ENCODE measurements at places on chromosomes 5 and 9.

- no peak for DNase-seq
Observed at GRCh38 chr5:151208481-151208914, 15.4 kb downstream of the CCDC69 start.

DNA sequence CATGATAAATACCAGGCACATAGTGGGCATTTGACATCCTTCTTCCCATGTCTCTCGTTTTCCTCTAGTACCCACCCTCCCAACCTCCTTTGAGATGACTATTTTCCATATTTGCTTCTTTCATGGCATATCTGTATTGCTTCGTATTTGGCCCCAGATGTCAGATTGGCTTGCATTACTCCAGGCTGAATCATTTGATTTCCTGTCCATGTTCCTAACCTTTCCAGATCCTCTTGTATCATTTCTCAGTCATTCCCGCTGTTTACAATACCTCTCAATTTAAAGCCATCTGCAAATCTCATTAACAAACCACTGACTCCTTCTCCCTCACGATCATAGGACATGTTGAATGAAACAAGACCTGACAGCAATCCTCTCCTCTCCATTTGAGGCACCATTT, 19.9 kb downstream of the MTX3 start:
- no peak for DNase-seq

GRCh38 chr9:121735793-121736770, 84.6 kb downstream of the DAB2IP start:
- DNase-seq = no peak

- DNase-seq = peak; percentile 80
Observed at GRCh38 chr5:111550282-111551020, 38.1 kb upstream of the STARD4 start.

DNA sequence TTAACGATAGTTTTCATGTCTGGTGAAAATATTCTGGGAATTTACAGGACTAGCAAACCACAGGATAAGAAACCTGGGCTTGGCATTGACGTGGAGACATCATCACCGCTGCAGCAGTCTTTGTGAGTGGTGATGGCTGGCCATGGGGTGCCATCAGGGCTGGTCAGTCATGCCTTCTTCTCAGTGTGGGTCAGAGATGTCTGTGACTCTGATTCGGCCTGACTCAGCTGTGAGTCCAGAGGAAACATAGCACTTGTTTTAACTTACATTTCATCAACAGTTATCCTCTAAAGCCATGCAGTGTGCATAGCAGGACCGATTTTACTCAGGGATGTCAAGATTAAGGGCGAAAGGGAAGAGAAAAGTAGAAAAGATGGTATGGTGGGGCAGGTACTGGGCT, 33.2 kb upstream of the CYFIP2 start:
- DNase-seq = no peak

DNA sequence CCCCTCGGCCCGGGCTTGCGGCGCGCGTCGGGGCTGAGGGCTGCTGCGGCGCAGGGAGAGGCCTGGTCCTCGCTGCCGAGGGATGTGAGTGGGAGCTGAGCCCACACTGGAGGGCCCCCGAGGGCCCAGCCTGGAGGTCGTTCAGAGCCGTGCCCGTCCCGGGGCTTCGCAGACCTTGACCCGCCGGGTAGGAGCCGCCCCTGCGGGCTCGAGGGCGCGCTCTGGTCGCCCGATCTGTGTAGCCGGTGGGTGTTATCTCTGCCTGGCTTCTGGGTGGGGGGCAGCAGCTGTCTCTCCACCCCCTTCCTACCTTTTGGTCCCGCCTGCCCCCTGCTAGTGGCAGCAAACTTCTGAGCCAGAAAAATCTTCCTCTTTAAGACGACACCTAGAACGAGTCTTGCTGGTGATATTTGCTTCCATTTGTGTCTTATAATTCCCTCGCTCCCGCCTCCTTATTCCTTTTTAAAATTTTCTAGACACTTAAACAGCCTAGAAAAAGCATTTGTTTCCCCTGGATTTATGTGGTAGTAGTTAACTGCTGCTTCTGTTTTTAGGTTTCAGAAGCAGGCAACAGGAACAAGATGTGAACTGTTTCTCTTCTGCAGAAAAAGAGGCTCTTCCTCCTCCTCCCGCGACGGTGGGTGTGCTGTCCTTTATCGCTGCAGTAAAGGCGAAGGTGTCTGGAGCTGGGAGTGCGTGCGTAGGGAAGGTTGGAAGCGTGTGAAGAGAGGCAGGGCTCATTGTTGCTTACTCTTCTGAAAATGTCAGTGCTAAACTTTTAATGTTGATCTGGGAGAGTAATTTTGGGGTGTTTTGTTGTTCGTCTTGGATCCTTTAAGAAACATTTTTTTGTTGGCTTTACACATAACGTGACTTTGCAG, 554 bp downstream of the JAK2 start:
- DNase-seq = peak; percentile 56

Measured in activated T-cell treated with anti-CD3 and anti-CD28 coated beads, Interleukin-2, amount 50 U/mL, for 48 hours (primary cell).